ENCODE measurements at places on chromosomes 6 and 20.

DNA sequence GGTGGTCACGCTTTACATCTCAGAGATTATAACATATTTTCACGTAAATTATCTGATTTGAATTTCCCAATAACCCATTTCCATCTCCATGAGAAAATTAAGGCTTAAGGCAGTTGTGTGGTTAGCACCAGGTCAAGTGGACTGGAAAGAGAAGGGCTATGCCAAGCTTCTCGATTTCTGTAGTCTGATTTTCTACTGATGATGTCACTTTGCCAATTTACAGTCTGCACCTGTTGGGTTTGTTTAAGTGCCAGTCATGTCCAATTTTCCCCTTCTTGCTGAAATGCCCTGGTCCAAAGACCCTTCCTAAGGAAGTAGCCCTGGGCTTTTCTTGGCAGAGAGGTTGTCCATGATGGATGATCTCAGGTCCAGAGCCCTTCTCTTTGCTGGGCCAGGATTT, 562.3 kb upstream of the BTBD3 start:
- no peak for DNase-seq

- DNase-seq = no peak
Measured at GRCh38 chr6:134903448-134903847, 46.5 kb downstream of the ALDH8A1 start.

GRCh38 chr20:61157301-61157700, 94.8 kb upstream of the CDH4 start:
- DNase-seq = no peak

- no peak for DNase-seq
Measured at GRCh38 chr20:33408313-33408712, 7.0 kb upstream of the CDK5RAP1 start.

DNA sequence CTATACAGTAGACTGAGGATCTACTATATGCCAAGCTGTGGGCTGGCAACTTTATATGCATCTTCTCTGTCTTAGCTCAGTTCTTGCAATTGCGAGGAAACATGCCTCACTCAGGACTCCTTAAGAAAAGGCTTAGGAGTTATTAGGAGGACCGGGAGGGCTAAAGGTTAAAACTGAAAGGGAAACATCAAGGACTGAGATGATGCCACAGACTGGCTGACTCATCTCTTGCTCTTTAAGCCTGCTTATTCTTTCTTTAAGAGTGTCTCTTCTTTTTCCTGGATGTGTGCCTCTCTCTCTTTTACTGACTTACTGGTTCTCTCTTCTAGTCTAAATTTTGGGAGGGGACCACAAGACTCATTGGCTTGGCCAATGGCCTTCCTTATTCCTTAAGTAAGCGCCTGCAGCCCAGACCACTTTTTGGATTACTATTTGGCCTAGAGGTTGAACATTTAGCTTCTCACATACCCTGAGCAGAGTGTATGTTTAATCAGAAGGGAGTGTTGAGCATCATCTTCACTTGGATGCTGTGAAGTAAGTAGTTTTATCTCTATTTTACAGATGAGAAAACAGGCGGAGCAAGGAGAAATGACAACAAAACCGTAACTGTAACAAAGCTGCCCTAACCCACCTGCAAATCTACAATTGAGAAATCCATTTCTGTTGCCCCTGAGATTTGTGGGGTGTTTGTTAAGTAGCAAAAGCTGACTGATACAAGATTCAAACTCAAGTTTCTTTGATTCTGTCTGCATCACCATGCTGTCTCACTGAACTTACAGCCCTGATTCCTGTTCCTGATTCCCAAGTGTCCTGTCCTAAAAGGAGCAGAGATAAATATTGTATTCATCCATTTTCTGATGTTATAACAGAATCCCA, 7.2 kb upstream of the SDC4 start:
- DNase-seq = no peak

GRCh38 chr20:59170406-59171349, 7.1 kb downstream of the ZNF831 start:
- no peak for DNase-seq

GRCh38 chr6:14165091-14165490, 47.5 kb downstream of the CD83 start:
- no peak for DNase-seq

DNA sequence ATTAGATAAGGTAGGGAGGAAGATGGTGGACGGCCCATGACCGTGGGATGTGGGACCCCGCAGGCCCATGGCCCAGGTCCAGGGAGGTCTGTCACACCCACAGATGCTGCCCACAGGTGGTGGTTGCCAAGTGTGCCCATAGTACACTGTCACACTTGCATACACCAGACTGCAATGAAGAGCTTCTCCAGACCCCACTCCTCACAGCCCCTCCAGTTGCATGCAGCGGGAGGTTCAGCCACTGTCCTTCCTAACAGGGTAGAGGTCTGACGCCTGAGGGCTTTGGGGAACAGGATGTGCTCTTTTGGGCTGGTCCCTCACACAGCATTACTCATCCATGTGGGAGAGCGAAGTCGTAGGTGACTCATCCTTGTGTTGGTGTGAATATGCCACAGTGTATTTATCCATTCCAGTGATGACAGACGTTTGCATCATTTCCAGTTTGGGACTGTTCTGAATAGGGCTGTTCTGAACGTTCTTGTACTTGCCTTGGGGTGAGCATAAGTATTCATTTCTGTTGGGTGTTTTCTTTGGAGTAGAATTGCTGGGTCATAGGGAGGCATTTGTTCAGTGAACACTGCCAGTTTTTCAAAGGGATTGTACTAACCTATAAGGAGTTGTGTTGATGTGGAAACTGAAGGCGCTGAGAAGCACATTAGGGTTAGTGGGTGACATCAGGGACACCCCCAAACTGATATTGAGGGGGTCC, 10.1 kb upstream of the PYGB start:
- peak; percentile 100 for DNase-seq

- DNase-seq = no peak
Measured at GRCh38 chr6:169783401-169783800, 32.0 kb downstream of the ERMARD start.

GRCh38 chr20:40390654-40391053, 298.4 kb downstream of the MAFB start:
- peak; percentile 34 for DNase-seq

Measured in HS-27A (cell line).